Iris pigment epithelial cell (primary cell): ENCODE measurements at places on chromosomes 11 and 22.

DNA sequence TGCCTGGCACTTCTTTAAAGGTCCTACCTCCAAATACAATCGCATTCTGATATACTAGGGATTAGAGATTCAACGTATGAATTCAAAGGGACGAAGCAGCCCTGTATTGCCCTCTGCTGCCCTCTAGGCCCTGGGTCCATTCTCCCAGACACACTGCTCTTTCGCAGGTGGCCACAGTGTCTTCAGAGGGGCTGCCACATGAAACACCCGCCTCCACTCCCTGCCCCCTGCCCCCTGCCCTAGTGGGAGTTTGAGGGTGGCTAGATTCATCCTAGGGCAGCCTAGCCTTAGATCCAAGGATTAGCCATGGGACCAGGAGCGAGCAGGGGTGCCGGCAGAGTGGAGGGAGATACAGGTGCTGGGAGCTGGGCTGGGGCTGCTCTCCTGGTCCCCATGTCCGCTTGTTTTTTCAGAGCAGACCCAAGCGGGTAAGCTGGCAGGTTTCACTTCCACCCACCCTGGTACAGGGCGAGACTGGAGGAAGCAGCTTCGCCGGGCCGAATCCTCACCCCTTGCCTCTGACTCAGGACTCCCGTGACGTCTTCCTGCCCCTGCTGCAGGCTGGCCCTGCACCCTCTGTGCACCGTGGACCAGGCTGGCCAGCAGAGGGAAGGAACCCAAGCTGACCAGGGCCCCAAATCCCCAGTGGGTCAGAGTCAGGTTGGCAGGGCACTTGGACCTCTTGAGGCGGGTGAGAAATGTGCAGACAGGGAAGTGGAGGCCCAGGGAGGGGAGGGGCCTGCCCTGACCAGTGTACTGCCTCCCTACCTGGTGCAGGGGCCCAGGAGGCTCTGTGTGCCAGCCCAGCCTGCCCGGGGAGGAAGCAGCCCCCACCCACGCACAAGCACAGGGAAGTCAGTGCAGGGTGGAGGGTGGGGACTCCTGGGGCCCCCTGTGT, 28.4 kb upstream of the HMOX1 start:
- no peak for DNase-seq

DNA sequence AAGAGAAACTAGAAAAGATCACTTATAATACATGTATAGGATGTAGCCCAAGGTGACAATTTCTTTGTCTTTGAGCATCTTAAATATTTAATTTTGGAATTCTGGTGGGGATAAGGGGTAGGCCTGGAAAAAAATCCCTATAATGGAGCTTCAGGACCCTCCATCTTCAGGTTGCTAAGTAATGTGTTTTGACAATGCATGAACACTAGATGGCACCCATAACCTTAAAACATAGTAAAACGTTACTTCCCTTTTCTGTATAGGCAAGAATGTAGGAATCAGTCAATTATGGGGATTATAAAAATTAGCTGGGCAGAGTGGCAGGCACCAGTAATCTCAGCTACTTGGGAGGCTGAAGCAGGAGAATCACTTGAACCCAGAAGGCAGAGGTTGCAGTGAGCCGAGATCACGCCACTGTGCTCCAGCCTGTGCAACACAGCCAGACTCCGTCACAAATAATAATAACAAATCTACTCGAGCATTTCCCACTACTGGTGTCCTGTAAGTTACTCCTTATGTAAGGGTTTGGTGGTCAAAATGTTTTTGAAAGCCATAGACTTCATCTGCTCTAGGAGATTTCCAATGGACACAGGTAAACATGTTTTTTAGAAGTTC, 541.9 kb upstream of the CCDC90B start:
- peak; percentile 45 for DNase-seq

DNA sequence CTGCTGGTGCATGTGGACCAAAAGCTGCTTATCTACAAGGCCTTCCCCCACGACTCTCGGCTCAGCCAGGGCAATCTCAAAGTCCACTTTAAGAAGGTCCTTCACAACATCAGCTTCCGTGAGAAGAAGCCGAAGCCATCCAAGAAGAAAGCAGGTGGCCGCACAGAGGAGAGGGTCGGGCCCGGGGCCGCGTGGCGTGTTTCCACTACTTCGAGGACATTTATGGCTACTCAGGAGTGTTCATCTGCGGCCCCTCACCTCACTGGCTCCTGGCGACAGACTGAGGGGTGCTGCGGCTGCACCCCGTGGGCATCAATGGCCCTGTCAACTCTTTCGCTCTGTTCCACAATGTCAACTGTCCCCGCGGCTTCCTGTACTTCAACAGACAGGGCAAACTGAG, 16.2 kb upstream of the SLC5A4 start:
- no peak for DNase-seq

DNA sequence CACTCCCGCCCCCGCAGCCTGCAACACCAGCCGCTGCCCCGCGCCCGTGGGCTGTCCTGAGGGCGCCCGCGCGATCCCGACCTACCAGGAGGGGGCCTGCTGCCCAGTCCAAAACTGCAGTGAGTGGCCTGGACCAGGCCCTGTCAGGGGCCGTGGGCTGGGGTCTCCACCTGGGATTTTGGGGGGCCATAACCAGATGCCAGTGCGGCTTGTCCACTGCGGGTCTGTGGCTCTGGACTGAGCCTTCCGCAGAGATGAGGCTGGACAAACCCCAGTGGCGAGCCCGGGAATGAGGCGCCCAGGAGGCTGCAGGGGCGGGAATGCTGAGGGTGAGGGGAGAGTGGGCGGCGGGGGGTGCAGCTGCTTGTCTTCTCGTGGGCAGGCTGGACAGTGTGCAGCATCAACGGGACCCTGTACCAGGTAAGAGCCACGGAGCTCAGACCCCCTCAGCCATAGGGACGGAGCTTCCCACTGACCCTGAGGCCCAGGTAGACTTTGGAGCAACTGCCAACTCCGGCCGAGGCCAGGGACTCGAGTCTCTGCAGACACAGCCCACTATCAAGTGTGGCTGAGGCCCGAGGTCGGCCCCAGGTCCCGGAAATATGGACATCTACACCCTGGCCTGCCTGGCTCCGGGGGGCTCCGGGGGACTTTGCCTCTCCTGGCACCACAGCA, 24.8 kb upstream of the MUC5B start:
- DNase-seq: no peak

DNA sequence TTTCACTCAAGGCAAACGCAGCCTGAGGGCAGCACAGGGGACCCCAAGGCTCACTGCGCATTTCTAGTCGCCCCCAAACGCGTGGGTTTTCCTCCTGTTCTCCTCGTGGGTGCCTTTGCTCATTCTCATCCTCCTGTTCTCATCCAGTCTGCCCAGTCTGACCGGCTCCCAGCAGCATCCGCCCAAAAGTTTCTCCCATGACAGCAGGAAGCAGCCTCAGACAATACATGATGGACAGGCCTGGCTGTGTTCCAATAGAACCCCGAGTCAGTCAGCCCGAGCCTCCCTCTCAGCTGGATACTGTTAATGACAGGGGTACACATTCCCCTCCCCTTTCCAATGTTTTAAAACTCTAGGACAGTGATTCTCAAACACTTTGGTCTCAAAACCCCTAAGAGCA, 22.5 kb upstream of the KRTAP5-7 start:
- no peak for DNase-seq

DNA sequence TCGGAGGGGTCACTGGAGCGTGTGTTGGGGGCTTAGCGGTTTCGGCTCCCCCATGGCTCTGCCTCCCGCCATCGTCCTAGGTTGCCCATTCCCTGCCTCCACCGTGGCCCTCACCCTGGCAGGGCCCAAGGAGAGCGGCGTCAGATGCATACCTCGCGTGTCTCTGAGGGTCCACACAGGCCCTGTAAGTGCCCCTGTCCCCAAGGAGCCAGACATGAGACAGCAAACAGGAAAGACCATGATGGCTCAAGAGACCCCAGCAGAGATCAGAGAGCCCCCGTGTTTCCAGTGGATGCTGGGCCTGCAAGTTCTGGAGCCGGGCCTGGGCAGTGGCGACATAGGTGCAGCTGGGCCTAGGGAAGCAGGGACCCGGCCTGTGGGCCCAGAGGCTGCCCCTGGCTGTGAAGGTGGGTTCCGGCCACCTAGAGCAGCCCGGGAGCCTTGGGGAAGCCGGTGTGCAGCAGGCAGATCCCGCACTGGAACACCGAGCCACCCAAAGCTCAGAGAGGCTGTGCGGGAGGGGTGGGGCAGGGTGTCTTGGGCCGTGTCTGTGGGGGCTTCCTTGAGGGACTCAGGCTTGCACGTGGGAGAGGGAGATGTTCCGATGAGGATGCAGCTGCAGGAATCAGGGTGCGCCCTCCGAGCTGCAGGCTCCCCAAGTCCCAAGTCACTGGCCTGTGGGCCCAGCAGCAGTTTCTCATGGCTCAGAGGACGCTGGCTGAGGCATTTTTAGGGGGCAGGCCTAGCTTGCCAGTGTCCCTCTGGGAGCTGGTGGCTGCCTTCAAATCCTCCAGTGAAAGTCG, 126.4 kb downstream of the KCNQ1OT1 start:
- DNase-seq: no peak

- no peak for DNase-seq
Observed at GRCh38 chr11:74648894-74649293, 56.5 kb downstream of the POLD3 start.

DNA sequence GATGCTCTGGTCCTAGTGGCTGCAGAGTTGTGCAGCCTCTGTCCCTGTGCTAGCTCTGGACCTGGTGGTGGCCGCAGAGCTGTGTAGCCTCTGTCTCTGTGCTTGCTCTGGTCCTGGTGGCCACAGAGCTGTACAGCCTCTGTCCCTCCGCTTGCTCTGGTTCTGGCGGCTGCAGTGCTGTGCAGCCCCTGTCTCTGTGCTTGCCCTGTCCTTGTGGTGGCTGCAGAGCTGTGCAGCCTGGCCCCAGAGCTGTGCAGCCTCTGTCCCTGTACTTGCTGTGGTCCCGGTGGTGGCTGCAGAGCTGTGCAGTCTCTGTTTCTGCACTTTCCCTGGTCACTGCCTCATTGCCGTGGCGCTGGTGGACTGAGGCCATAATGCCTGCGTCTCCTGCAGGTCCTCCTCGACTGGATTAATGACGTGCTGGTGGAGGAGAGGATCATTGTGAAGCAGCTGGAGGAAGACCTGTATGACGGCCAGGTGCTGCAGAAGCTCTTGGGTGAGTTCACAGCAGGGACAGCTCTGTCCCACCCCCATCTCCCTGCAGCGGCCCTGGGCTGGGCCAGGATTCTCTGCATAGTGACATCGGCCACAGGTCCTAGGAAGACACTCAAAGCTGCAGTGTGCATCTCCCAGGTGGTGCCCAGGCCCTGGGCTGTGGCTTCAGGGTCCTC, 61.9 kb upstream of the PARVG start:
- DNase-seq: no peak

DNA sequence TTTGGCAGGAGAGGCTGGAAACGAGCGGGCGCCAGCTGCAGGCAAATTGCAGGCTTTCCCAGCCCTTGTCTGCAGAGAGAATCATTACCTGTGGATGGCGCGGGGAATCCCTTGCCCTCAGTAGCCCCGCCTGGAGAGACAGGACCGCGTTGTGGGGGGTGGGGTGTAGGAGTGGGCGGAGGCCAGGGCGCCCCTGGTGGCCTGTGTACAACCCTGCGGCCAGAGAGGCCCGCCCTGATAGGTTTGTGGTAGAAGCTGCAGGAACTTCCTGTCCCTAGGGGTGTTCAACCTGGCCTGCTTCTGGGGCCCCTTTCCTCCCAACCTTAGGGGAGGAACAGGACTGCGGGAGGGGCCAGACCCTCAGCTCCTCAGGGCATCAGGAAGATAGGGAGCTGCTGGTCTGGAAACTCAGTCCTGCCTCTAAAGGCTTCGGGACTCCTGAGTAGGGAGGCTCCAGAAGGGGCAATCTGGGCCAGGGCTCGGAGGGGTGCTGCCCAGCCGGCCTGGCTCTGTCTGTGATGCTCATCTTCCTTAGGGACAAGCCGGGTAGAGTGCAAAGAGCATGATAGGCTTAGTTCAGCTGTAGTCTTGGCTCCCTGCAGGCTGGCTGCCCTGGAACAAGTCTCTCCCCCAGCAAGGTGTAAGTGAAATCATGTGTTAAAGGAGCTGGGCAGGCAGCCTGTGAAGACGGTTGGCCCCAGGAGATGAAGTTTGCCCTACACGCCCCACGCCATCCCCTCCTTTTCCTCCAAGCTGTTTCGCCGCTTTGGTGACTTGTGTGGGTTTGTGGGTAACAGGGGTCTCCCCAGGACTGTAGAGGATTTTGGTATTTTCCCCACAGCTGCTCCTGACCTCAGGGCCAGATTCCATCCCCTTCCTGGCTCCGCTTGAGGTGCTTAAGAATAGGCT, 24.1 kb upstream of the SUSD2 start:
- peak; percentile 81 for DNase-seq
